ENCODE measurements at places on chromosomes 11 and 22.

DNA sequence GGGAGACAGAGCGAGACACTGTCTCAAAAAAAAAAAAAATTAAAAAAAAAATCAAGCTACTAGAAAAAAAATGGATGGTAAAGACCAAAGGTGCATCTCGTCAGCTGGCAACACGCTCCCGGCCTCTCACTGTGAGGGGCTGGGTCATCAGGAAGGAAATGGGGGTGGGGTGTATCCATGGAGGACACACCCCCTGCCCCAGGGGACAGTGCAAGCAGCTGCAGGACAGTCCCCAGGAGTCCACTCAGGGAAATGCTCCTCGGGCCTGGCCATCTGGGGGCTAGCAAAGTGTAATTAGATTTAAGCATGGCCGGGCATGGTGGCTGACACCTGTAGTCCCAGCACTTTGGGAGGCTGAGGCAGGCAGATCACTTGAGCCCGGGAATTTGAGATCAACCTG is 23.1 kb downstream of the TTLL1 start:
- no peak for DNase-seq

GRCh38 chr11:44631831-44632230 is 66.4 kb downstream of the CD82 start:
- no peak for DNase-seq

- DNase-seq: no peak
Measured at GRCh38 chr11:70059971-70060370, 18.1 kb upstream of the ANO1 start.

GRCh38 chr11:105144887-105145286 is 5.3 kb upstream of the CARD18 start:
- peak; percentile 50 for DNase-seq

DNA sequence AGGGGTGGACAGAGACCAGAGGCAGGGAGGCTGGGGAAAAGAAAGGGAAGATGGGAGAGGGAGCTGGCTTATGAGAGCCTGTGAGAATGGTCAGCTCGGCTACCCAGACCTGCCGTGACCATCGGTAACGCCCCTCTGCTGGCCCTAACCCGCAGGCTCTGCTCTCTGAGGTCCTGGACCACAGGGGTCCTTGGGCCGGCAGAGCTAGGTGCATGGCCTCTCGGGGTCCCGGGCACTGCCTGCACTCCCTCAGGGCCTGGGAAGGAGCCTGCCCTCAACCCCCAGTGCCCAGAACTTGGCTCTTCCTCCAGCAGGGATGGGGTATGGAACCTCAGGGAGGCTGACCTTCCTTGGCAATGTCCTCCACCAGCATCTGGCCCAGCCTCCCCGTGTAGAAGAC is 13.2 kb downstream of the GGT5 start:
- DNase-seq: no peak

GRCh38 chr11:20616920-20617319 is 17.5 kb downstream of the SLC6A5 start:
- DNase-seq: no peak

DNA sequence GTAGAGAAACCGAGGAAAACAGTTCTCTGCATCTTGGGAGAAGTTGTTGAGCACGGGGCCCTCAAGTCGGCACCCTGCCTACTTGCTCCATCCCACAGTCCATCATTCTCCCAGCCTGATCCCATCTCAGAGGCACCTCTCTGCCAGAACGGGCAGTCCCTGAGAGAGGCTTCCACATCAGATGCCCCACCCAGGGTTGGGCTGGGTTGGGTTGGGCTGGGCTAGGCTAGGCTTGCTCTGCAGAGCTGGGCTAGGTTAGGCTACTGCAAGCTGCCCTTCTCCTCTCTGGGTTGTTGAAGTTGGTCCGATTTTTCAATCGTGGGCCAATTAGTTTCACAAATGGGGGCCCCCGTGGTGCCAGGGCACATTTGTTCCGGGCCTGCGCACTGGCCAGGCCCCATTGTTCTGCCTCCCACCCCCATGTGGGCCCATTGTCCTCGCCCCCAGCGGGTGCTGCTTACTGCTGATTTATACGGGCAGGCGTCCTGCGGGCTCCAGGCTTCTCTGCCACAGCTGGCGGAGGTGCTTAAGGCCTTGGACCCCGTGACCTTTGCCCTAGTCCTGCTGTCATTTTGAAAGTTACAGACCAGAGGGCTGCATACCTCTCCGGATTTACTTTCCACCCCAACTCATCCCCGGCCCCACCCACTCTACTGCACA is 63.7 kb upstream of the NNMT start:
- no peak for DNase-seq

DNA sequence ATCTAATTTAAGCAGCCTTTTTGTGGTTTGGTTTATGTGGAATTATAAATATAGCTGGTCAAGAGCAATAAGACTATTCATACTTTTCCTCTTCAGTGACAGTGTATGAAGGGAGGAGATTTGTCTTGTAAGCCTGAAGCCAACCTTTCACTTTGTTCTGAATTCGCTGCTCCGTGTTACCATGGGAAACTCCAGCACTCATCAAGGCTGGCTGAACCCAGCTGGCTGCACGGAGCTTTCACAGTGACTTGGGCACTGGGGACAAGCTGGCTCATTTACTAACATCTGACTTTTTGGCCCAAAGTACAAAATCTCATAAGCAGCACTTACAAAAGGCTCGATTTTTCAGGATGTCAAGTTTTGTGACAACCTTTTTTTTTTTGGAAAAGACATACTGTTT is 120.4 kb upstream of the GRIA4 start:
- DNase-seq: peak; percentile 39

DNA sequence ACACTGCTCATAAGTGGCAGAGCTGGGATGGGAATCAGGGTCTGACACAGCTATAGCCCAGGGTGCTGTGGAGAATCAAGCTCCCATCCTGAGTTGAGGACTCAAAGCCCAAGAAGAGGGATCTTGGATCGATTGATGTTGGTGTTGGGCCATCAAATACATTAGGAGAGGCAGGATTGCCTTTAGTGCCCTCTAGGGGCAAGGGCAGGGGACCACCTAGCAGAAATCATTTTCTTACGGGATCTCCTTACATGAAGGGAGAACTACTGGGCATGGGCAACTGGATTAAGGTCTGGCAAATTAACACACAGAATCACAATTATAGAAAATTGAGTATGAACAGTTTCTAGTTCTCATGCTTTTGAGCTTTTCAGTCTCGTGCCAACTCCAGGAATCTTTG is 24.9 kb upstream of the EMSY start:
- no peak for DNase-seq

DNA sequence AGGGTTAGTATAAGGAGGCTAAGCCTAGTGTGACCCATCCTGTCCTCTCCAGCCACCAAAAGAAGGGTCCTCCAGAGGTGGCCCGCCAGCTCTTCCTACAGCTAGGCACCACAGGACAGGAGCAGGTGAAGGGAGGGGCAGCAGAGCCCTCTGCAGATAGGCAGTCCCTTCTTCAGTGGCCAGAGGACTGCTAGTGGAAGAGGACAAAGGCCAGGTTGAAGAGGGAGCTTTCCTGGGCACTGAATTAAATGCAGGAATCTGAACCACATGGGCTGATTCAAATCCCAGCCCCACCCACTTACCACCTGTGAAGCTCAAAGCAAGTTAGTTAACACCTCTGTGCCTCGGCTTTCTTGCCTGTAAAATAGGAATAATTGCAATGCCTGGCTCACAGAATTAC is 409.5 kb downstream of the NXPE2 start:
- no peak for DNase-seq

DNA sequence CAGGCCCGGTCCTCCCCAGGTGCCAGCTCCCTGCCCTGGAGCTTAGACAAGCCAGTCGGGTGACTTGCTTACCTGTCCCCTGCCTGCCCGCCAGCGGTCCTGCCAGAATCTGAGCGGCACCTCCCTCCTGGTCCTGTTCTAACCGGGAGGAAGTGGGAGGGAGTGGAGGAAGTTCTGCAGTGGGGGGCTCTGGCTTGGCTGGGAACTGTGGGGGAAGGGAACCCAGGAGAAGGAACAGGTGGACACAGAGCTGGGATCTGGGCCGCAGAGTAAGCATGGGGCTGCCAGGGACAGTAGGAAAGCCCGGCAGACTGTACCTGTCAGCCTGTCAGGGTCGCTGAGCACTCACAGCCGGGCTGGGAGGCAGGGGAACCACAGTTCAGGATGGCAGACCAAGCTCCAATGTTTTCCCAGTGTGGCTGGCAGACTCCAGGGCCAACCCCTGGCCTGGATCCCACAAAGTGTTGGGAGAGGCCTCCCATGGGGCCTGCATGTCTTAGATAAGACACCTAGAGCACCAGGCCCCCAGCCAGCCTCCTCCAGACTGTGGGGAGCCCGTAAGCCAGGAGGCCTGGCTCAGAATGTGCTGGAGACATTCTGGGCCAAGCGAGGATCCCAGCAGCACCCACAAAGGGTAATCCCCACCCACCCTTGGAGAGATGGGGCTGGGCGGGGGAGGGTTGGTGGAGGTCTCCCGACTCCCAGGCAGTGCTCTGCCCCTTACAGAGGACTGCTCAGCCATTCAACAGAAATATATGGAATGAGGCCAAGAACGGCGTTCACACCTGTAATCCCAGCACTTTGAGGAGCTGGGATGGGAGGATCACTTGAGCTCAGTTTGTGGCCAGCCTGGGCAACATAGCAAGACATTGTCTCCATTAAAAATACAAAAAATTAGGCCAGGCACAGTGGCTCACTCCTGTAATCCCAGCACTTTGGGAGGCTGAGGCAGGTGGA is 2.3 kb downstream of the CYB5R3 start:
- peak; percentile 59 for DNase-seq

DNA sequence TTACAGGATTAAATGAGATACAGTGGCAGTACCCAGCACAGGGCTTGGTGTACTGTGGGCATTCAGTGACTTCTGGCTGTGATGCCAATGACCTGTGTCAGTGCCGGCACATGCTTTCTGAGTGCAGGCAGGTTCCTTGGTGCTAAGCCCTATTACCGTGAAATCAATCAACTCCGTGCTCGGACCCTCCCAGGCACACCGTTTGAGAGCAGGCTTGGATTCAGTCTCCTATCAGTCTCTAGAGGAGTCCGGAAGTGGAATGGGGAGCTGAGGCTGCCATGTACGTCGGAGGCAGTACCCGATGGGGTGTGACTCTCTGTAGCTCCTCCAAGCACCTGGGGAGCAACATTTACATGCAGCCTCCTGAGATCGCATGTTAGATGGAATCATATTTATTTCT is 42.6 kb downstream of the CACNG2 start:
- no peak for DNase-seq

GRCh38 chr22:44916281-44917231 is 93.2 kb downstream of the PHF21B start:
- DNase-seq: no peak

- peak; percentile 33 for DNase-seq
Measured at GRCh38 chr11:17528181-17528691, 16.0 kb downstream of the USH1C start.

- DNase-seq: no peak
Measured at GRCh38 chr22:24736526-24737053, 37.9 kb downstream of the PIWIL3 start.

DNA sequence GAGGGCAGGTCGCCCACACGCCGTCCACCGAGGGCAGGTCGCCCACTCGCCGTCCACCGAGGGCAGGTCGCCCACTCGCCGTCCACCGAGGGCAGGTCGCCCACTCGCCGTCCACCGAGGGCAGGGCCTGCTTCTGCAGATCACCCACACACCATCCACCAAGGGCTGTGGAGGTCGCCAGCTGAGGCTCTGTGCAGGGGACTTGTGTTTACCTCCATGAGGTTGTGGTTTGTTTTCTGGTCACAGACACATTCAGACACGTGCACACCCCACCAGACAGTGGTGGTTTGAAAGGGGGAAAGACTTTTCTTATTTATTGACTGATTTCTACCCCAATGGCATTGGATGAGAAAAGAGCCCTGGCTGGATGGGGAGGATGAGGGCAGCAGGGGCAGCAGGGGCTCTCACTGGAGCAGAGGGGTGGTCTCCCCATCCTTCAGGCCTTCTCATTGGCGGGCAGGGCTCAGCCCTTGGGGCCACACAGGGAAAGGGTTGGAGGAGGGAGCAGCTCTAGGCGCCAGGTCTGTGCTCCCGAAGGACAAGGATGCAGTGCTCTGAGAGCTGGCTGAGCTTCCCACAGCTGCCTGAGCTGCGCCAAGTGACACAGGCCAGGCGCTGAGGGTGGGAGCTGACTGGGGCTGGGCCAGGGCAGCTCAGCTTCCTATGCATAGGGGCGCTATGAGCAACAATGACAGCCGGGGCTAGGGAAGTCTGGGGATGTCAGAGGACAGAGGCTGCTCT is 252.6 kb upstream of the B3GAT1 start:
- no peak for DNase-seq

- peak; percentile 65 for DNase-seq
Measured at GRCh38 chr11:66637557-66638176, 836 bp upstream of the RBM4 start.

DNA sequence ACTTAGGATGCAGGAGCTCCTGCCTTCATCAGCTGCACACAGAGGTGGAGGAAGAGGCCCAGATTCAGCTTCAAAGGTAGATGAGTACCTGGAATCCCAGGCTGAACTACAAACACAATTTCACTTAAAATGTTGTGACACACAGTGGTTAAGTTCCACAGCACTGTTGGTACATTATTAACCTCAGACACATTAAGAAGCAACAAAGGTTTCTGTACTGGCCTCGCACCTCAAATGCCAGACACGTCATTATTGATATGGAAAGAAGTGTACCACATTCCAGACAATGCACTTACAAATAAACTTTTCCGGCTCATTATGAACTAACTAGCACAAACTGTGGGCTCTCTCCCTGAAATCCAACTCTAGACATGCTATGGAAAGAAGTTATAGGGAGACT is 34.6 kb downstream of the PRDM10 start:
- no peak for DNase-seq

GRCh38 chr11:57460022-57460757 is at the start of gene RTN4RL2:
Gene RTN4RL2, plus strand, starts transcription at chr11:57460528. Its CDS starts 338 bp downstream, at chr11:57460866.
- peak; percentile 30 for DNase-seq
